COR-L47 (cell line): ENCODE measurements at places on chromosomes 2 and 18.

- no peak for DNase-seq
These were observed 23.8 kb upstream of the TEX44 start for GRCh38 chr2:231568785-231569435.

DNA sequence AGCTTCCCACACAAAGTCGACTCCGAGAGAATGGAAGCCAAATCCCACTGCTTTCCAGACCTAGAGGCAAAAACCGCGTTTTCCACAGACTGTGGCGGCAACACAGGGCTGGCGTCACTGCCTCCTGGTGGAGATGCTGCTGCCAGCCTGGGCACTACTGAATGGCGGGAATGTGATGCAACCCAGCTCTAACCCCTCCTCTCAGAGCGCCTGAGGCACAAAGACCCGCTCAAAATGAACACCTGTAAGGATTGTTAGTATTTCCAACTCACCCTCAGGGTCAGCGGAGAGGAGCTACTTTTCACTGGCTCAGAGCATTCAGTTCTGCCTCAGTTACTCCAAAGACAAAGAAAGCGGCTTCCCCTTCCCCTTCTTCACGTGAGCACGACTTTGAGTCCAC, 548.0 kb upstream of the SALL3 start:
- no peak for DNase-seq

DNA sequence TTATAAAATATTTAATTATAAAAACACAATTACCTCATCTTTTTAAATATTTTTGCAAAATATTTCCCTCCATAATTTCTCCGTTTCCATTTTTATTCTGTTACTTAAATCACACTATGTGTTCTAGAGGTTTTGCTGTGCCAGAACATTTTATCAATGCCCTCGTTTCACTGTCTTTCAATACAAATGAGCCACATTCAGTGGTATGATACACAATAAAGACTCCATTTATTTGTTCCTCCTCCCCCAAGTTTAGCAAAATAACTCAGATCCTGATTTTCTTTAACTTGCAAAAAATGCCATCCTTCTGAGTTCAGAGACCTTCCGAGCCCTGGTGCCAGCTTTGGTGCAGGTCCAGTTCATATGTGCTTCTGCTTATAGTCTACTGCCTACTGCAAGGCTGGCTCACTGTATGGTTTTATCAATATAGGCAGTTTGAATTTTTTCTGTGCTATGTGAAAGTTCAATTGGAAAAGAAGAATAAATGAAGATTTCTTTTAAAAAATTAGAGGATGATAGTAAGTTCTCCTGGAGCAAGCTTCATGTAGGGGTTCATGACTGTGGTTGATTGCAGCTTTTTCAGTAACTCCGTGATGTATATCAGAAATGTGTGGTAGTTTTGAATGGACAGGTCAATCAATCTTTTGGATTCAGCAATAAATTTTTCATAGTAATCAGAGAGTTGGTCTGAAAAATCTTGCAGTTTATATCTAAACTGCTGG, 42.5 kb downstream of the APOB start:
- no peak for DNase-seq

DNA sequence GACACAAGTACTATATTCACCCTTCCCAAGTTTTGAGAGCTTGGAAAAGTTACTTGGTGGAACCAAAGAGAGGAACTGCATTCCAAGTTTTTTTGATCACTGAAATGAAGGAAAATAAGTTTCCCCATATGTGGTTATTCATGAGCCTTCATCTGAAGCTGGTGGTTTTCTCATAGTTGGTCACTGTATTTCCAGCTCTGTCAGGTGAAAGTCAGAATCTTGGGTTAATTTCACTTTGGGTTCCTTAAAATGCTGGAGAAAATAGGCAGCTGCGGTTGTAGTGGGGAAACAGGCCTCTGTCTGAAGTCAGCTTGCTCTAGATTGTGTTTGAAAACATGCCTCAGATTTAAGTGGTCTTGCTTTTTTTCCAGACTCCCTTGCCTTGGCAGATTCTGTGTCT, 200.5 kb downstream of the HRH4 start:
- DNase-seq = no peak

GRCh38 chr2:139357972-139358371, 577.8 kb upstream of the NXPH2 start:
- DNase-seq = no peak

DNA sequence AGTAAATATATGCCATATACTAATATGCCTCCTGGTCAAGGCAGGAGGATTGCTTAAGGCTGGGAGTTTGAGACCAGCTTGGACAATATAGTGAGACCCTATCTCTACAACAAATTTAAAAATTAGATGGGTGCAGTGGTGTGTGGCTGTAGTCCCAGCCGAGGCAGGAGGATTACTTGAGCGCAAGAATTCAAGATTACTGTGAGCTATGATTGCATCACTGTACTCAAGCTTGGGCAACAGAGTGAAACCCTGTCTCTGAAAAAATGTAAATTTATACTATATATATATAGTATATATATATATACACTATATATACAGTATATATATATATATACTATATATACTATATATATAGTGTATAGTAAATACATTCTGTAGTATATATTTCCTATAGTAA, 30.0 kb upstream of the NPC1 start:
- DNase-seq = no peak

GRCh38 chr2:73163483-73164367, 38.6 kb upstream of the NOTO start:
- peak; percentile 61 for DNase-seq

DNA sequence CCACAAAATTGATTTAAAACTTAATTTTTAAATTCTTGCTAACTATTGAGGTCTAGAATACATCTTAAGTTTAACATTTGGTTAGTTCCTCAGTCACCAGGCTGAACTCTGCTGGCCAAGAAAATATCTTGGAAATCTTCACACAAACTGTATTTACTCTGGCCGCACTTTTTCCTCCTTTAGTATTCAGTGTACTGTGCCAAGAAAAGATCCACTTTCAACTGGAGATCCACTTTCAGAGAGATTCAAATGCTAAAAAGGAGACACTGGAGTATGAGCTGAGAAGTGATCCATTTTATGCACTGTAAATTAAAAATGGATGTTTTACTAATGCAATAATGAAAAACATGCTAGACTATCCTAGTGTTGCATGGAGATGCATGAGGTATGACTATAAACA, 98.1 kb downstream of the ANTXR1 start:
- DNase-seq = no peak

GRCh38 chr2:48445091-48445725, 84.7 kb upstream of the STON1 start:
- DNase-seq = no peak
